Mesenteric fat pad (tissue), 1 donor: ENCODE measurements at places on chromosomes 3 and 15.

DNA sequence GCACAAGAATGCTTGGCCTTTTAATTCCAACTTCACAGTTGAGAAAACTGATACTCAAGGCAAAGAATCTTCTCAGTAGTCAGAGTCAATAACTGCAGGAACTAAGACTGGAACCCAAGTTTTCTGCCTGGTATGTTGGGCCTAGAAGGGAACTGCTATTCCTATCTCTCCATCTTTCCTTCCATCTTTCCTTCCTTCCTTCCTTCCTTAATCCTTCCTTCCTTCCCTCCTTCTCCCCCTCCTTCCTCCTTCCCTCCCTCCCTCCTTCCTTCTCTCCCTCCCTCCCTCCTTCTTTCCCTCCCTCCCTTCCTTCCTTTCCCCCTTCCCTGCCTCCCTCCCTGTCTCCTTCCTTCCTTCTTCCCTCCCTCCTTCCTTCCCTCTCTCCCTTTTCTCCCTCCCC lies 131.2 kb downstream of the RORA start:
- DNase-seq: no peak

DNA sequence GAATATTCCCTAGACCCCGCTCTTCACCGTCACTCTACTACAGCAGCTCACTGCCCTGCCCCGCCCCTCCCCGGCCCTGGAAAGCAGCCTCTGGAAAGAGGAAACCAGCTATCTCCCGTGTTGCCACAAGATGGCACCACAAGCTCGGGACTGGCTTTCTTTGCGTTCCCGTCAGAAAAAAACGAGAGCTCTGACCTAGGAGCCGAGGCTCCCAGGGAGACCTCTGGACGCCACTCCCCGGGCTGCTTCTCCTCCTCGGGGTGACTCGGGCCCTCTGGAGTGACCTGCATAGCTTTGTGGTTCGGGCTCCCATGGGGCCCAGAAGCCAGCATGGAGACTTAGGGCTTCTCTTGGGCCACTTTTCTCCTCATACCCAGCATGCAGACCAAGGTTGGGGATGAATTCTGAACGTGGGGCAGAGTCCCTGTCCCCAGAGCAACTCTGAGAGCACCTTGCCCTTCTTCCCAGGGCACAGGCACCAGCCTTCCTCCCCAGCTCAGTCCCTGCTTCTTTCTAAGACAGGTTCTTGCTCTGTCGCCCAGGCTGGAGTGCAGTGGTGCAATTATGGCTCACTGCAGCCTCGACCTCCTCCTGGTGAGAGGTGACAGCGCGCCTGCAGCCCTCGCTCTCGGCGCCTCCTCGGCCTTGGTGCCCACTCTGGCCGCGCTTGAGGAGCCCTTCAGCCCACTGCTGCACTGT lies 19.0 kb downstream of the STOML1 start:
- peak; percentile 93 for DNase-seq

DNA sequence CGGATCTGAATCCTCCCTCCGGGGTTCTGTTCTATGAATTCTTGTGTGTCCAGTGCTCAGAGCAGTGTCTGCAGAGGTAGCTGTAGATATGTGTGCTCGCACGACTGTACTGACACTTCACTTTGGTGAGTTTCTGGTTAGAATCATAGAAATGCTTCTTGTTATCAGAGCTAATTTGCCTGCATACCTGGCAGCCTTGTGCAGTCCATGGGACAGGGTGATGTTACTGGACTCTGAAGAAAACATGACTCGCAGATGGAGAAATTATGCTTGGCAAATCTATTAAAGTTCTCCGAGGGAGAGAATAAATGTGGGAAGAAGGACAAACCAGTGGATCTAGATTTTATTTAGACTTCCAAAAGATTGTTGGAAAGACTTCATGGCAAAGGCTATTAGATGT lies 12.2 kb downstream of the CGNL1 start:
- DNase-seq: no peak

GRCh38 chr3:17491601-17492000 lies 250.8 kb downstream of the TBC1D5 start:
- no peak for DNase-seq

DNA sequence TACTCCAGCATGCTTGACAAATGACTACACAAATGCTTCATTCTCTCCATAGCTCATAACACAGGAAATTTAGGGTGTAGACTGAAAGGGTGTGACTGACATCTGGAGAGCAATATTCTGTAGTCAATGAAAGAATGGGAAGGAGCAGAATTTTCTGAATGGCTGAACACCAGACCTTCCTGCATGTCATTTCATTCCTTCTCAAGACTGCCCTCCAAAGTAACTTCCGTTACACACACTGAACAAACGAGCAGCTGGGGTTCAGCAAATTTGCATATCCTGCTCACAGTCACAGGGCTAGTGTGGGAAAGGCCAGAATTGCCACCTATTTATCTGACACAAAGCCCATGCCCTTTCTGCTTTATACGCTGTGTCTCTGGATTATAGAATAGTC lies 325.0 kb upstream of the CFAP20DC start:
- DNase-seq: no peak

DNA sequence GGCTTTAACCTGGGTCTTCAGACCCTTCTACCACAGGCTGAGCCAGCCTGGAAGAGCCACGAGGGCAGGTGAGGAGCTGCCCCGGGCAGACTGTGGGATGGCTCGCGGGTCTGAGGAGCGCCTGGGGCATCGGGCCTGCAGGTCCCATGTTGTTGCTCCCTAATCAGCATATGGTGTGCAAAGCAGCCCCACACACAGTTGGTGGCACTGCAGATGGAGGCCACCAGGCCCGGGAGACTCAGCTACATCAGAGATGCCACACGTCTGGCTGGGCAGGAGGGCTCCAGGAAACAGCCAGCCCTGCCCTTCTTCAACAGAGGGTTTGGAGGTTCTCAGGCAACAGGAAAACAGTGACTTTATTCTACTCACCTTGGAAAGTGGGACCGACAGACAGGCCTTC lies 63.9 kb downstream of the XXYLT1 start:
- peak; percentile 84 for DNase-seq

- no peak for DNase-seq
Measured at GRCh38 chr3:161914703-161915417, 418.3 kb downstream of the OTOL1 start.

DNA sequence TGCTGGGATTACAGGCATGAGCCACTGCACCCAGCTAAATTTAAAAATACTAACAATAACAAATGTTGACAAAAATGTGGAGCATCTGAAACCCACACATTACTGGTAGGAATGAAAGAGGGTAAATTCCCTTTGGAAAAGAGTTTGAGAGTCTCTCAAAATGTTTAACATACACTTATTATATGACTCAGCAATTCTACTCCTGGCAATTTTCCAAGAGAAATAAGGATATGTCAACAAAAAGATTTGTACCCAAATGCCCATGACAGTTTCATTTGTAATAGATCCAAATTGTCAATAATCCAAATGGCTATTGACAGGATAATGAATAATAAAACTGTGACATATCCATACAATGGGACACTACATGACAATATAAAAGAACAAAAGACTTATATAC lies 9.0 kb downstream of the HCLS1 start:
- no peak for DNase-seq
